ENCODE measurements at places on chromosomes 2 and 18.
A peak's percentile ranks its signal among the peaks of the same experiment; 100 is the strongest.

DNA sequence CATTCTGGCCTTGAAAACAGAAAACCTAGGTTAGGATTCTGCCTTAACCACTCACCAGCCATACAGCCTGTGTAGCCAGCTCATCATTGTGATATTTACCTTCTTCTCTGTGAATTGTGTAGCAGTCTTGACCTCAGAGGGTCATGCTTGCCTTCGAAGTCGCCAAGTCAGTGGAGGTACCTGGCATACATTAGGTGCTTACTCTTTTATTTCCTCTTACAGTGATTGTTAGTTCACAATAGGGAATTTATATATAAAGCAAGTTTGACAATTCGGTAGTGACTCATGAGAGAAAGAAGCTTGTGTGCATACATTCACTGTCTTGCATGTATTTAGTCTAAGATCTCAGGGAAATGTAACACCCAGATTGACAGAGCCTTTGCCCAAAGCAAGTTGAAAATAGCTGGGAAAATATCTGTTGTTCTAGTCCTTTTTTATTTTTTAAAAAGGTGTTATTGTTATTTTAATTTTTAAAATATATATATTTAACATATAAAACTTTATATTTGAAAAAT is 290.6 kb downstream of the PTGR3 start:
- DNase-seq: no peak

DNA sequence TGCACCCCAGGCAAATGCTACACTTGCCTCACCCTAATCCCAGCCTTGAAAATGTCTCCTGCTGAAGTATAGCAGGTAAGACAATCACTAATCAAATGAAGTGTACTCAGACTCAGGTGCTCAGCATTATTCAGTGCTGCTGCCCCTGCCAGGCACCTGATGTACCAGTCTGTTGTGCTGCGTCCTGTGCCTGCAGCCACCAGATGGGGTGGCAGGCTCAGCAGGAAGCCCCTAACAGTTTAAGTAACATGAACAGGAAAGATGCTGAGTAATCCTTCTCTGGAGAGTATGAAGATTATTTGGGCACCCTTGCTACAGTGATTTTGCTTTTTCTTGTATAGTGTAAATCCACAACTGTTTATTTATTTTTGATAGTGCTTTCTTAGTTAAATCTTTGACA is 69.1 kb downstream of the TACR1 start:
- DNase-seq: peak; percentile 8

DNA sequence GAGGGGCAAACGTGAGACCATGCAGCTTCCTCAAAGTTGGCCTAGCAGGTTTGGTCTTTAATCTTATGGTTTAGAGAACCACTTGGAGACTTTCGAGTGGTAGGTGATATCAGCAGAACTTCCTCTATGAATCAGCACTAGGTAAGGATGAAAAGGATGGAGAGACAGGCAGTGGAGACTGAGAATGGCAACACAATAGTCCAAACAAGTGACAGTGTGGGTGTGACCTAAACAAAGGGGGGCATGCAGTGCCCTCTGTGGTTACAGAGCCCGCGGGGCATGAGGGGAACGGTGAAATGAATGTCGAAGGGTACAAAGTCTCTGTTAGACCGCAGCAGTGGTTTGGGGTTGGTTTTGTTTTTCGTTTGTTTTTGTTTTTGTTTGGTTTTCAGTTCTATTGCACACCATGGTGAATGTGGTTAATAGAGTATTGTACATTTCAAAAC is 143.9 kb downstream of the L3MBTL4 start:
- no peak for DNase-seq

GRCh38 chr2:123453772-123454171 is 571.3 kb upstream of the CNTNAP5 start:
- no peak for DNase-seq

DNA sequence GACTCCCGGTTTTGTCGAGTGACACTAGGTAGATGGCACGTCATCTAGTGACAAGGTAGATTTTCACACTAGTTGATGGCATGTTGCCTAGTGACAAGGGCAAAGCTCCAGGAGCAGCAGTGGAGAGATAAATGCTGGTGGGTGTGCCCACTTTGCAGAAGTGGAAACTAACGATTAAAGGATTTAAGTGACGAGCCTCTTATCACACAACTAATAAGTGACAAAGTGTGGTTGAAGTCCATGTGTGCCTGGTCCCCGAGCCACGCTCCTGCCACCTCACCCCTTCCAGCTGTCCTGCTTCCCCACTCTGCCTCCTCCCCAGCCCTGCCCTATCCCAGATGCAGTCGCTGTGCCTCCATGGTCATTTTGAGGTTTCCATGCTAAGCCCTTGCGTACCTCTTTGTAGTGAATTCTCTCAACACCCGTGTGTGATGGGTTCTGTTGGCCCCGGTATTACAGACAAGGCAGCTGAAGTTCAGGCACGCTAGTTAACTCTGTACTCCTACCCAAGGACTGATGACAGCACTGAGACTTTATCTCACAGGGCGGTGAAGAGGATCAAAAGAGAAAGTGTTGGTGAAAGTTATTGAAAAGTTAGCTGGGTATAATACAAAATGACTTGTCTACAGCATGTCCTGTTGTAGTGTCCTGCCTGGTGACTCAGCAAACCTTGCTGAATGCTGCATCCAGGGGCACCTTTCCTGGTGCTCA is 113.4 kb upstream of the GLI2 start:
- DNase-seq: no peak

DNA sequence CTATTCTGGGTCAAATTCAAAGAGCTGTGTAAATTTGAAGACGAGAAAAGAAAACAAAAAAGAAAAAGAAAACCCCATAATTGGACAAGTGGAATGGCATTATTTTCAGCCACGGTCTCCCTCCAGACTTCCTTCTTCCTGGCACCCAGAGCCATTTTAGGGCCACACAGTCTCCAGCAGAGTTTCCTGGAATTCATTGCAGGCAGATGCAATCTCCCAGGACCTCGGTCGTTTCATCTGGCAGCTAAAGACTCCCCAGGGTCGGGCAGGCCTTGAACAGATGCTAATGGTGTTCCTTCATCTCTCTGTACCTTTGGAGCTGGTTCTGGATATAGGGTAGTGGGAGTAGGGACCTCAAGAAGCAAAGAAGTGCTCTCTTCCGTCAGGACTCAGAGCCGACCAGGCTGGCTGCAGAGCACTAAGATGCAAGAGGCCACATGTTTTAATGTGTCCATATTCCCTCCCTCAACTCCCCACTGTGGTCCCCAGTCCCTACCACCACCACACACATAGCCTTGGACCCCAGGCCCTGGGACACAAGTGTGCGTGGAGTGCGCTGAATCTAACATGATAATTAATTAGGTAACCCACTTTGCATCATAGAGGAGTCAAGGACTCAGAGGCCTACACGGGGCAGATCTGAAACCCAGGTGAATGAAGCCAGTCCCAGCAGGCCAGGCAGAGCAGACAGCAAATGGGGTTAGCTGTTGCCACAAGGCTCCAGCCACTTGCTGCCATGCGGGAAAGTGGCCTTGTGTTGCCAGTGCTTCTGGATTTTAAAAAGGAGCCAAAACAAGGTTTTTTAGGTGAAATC is 109.3 kb upstream of the ATL2 start:
- DNase-seq: no peak

GRCh38 chr2:233236820-233237589 is 14.5 kb upstream of the ATG16L1 start:
- no peak for DNase-seq

DNA sequence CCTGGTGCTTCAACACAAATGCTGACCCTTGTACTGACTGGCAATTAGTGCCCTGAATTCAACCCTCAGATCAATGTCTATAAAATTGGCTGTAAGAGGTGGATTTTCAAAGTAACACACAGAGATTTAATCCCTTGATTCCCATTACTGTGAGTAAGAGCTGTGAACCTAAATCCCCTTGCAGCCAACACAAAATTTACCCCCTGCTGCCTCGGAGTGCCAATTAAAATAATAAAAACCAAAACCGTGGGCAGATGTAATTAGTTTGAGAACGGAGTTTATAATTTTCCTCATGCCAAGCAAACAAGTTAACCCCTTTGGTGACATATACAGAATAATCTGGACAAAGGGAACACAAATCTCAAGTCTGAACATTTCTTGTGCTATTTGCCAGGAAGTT is 55.8 kb upstream of the REV1 start:
- no peak for DNase-seq

DNA sequence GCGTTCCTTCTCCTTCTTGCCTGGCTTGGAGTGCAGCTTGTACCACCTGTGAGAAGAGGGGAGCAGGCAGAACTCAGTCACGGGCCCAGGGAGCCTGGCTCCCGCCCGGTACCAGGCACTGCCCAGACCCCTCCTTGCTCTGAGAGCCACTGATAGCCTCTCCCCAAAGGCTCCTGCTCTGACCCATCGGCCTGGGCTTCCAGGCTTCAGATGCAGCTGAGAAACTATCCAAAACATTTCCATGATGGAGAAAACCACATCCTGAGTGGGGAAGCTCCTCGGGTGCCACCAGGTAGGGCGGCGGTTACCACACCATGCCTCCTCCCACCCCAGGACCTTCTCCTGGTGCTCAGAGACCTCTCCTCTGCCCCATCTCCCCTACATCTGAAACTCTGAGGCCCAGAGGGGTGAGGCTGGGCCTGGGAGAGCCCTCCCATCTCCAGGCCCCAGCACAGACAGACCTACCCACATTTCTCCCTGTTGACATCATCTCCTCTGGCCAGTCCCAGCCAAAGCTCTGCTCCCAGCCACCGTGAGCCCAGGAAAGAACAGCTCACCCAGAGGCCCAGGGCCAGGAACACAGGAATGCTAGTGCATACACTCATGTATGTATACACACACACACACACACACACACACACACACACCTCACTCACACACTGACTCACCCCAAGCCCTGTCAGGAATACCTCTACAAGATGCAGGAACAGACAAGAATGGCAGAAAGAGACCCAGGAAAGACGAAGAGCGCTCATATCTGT is 17.9 kb upstream of the SFXN5 start:
- DNase-seq: peak; percentile 95

- DNase-seq: no peak
Measured at GRCh38 chr2:232282508-232283055, 96.0 kb upstream of the ALPP start.

DNA sequence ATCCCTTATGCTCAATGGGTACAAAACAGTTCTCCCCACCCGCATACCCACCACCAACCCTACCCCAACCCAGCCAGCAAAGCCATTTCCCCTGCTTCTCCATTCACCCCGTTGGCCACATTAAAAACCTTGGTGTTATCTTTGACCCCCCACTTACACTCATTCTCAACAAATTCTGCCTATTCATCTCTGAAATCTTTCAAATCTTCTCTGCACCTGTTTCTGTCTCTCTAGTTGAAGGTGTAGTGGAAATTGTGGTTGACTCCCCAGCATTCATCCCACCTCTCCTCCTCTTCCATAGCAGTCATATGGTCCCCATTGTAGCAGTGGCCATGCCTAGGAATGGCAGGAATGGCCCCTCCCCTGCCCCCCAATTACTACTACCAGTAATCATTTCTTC is 20.5 kb upstream of the TET3 start:
- DNase-seq: no peak

GRCh38 chr2:98815795-98816194 is 84.9 kb upstream of the MGAT4A start:
- no peak for DNase-seq

DNA sequence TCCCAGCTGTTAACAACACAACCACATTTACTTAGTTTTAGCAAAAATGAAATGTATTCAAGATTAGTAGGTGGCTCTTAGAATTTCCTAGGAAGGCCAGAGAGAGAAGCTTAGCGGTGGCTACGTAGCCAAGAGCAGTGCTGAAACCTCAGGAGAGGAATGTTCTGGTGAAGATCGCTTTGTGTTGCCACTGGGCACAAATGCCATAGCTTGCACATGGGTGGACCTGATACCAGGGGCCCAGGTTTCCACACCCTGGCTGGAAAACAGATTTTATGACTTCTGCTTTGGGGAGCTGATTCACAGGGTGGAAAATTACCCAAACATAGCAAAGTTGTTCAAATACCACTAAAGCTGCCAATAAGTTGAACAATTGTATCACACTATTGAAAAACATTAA is 43.4 kb downstream of the THUMPD2 start:
- DNase-seq: no peak

DNA sequence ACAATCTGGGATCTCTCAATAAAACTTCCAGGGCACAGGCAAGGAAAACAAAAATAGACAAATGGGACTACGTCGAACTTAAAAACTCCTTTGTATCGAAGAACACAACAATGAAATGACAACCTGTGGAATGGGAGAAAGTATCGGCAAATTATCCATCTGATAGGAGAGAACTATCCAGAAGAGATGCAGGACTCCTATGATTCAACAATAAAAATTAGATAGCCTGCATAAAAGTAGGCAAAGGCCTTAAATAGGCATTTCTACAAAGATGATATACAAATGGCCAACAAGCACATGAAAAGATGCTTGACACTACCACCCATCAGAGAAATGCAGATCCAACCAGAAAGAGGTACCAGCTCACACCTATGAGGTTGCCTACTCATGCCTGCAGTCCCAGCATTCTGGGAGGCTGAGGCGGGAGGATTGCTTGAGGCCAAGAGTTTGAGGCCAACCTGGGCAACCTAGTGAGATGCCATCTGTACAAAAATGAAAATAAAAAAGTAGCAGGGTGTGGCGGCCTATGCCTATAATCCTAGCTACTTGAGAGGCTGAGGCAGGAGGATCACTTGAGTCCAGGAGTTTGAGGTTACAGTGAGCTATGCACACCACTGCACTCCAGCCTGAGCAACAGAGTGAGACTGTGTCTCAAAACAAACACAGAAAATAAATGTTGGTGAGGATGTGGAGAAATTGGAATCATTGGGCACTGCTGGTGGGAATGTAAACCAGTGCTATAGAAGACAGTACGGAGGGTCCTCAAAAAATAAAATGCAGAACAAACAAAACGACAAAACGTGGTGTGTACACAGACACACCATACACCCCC is 21.6 kb downstream of the TWIST2 start:
- no peak for DNase-seq
